Left lung (tissue), 14 donors: ENCODE measurements at places on chromosomes 2 and 18. TPM values are rescaled to one million over a fixed set of nuclear protein-coding genes. Genes with fewer than 3 reads are reported as not detected.

Gene MYL12B
- total RNA-seq, result 467 TPM

Gene NEMP2
- 9.3 TPM for total RNA-seq

Gene EMX1
- total RNA-seq, result not detected

Gene PSD4
- total RNA-seq, result 29.8 TPM

Gene RESP18
- total RNA-seq, result not detected

Gene FAM124B
- total RNA-seq, result 3.0 TPM

Gene UPP2
- total RNA-seq, result not detected

Gene GCKR
- total RNA-seq, result 0.37 TPM

Gene TTR
- total RNA-seq, result not detected

Gene GPN1
- 25.0 TPM for total RNA-seq

Gene NYAP2
- 0.55 TPM for total RNA-seq

Gene CNOT9
- total RNA-seq, result 44.1 TPM

GRCh38 chr2:430291-431040 is 142.6 kb upstream of the ALKAL2 start:
- DNase-seq, result no peak
- H3K27ac ChIP-seq, result no peak overlapping the region
- no peak overlapping the region for H3K4me3 ChIP-seq

GRCh38 chr2:191417746-191418145 is 172.5 kb downstream of the MYO1B start:
- H3K27me3 ChIP-seq, result no peaks in the 10 kb centered on the region
- peaks cover 50% of the 10 kb centered on the region for H3K36me3 ChIP-seq
- no peak for DNase-seq
- H3K4me1 ChIP-seq, result no peaks in the 10 kb centered on the region

GRCh38 chr2:234949762-234950434 is 1.9 kb upstream of the SH3BP4 start:
- no peak for DNase-seq
- H3K4me1 ChIP-seq, result peaks cover 11% of the 10 kb centered on the region
- H3K36me3 ChIP-seq, result no peaks in the 10 kb centered on the region

- H3K27me3 ChIP-seq, result no peaks in the 10 kb centered on the region
- H3K4me1 ChIP-seq, result no peaks in the 10 kb centered on the region
- H3K4me3 ChIP-seq, result no peak overlapping the region
- no peak for DNase-seq
- H3K27ac ChIP-seq, result no peak overlapping the region
Observed at GRCh38 chr18:65093346-65093745, 657.5 kb upstream of the CDH7 start.

DNA sequence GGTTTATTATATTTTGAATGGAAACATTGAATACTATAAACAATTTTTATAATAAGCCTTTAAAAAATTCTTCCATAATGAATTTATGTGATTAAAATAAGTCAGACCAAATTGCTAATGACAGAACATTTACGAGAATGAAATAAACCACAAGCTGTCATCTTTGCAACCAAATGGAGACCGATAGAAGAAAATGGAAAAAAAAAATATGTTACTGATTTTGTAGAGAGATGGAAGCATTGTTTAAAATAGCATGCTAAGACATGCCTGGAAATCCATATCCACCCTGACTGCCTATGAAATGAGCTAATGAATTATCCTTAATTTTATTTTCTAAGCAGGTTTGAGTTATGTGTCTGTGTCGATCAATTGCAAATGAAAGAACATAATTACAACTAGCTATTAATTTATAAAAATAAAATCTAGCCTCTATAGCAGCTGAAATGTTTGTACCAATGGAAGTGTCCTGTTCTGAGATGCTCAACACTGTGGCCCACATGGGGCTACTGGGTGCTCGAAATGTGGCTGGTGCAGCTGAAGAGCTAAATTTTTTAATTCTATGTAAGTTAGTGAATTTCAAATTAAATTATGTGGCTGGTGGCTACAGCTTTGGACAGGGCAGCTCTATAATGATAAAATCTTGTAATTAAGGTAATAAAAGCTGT is 832.8 kb downstream of the RNF144A start:
- no peaks in the 10 kb centered on the region for H3K27me3 ChIP-seq
- H3K4me3 ChIP-seq, result no peak overlapping the region
- DNase-seq, result no peak
- H3K4me1 ChIP-seq, result no peaks in the 10 kb centered on the region
- no peaks in the 10 kb centered on the region for H3K36me3 ChIP-seq

DNA sequence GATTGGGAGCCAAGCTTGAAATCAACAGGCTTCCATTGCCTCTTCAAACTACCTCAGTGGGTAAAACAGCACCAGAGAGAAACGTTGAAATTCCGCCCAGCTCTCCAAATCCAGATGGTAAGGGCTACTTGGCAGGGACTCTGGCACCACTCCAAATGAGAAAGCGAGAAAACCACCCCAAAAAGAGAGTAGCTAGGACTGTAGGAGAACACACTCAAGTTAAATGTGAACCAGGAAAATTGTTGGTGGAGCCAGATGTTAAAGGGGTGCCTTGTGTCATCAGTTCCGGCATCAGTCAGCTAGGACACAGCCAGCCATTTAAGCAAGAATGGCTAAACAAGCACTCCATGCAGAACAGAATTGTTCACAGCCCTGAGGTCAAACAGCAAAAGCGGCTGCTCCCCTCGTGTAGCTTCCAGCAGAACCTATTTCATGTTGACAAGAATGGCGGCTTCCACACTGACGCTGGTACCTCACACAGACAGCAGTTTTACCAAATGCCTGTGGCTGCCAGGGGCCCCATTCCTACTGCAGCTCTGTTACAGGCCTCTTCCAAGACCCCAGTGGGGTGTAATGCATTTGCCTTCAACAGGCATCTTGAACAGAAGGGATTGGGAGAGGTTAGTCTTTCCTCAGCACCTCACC is 167.3 kb downstream of the ASXL3 start:
- no peaks in the 10 kb centered on the region for H3K27me3 ChIP-seq
- H3K4me1 ChIP-seq, result no peaks in the 10 kb centered on the region
- H3K36me3 ChIP-seq, result no peaks in the 10 kb centered on the region
- DNase-seq, result peak; percentile 18
- no peak overlapping the region for H3K27ac ChIP-seq

- no peak for DNase-seq
- H3K27me3 ChIP-seq, result no peaks in the 10 kb centered on the region
- H3K27ac ChIP-seq, result no peak overlapping the region
- no peak overlapping the region for H3K4me3 ChIP-seq
- H3K36me3 ChIP-seq, result no peaks in the 10 kb centered on the region
Observed at GRCh38 chr2:230166557-230167170, 53.1 kb downstream of the SP110 start.

DNA sequence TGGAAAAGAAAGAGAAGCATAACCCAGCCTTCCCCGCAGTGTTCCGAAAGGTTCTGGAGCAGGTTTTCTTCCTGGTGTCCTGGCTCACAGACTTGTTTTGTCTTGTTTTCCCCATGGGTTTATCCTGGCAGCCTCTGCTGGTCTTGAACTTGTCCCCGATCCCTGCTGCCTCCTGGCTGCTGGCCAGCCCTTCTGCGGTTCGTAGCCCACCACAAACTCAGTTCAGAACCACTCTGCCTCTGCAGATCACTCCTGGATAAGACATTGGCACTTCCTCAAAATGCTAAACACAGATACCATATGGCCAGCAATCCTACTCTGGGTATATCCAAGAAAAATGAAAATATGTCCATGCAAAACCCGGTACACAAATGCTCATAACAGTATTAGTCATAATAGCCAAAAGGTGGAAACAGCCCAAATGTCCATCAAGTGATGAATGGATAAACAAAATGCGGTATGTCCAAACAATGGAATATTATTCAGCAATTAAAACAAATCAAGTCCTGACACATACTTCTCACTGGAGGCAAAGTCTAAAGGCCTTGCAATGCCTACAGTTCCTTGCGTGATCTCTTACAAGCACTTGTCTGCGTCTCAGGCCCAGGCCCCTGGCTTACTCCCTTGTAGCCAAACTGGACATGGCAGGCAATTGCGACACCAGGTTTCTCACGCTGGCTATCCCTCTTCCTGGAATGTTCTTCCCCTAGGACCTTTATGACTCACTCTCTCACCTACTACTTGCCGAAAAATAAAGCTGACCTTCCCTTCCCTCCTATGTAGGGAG is 28.0 kb upstream of the ARHGEF4 start:
- H3K27me3 ChIP-seq, result no peaks in the 10 kb centered on the region
- H3K36me3 ChIP-seq, result no peaks in the 10 kb centered on the region
- no peak overlapping the region for H3K4me3 ChIP-seq

DNA sequence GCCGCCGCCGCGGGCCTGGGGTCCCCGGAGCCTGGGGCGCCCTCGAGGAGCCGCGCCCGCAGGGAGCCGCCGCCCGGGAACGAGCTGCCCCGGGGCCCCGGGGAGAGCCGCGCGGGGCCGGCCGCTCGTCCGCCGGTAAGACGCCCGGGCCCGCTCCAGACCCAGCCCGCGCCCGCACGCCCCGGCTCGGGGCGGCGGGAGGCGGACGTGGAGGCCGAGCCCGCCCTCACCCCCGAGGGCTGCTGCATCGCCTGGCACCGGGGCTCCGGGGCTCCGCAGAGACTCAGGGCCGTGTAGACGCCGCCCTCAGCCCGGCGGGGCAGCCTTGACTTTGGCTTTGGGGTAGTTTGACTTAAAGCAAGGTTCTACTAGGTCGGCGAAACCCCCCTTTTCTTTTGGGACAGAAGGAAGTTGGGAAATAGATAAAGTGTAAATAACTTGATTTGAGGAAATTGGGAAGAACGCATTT is 335 bp downstream of the ERFE start:
- H3K36me3 ChIP-seq, result no peaks in the 10 kb centered on the region
- peaks cover 25% of the 10 kb centered on the region for H3K4me1 ChIP-seq

DNA sequence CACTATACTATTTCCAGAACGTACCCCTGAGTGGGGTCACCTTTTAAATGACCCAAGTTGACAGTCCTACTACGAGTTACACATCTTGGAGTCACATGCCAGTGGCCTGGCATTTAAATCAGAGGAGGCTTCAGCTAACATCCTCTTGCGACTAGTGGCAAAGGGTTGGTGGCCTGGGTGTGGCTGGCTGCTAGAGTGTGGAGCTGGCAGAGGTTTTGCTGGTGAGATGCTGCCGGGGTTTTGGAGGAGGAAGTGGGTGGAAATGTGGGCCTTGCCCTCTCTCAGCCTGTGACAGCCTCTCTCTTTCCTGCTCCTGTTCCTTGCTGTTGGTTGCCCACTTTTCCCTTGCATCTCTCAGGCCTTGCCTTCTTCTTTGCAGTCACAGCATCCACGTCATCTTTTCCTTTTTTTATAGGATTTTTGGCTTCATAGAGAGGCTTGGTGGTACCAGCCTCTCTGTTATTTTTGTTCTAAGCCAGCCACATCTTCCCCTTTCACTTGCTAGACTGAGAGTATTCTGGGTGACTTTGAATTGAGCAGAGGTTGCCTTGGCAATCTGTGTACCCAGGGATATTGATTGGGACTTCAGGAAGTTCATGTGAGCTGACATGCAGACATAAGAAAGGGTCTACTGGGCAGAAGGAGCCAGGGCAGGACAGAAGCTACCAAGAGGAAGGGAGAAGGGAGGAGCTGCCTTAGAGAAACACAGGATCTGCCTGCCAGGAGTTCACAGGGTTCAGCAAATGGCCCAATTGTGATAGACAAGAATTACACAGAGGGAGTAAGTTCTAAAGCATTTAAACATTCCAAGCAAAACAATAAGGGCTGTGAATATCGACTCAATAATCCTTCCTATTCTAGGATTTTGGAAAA is 55.4 kb downstream of the CDC42EP3 start:
- no peak overlapping the region for H3K4me3 ChIP-seq

DNA sequence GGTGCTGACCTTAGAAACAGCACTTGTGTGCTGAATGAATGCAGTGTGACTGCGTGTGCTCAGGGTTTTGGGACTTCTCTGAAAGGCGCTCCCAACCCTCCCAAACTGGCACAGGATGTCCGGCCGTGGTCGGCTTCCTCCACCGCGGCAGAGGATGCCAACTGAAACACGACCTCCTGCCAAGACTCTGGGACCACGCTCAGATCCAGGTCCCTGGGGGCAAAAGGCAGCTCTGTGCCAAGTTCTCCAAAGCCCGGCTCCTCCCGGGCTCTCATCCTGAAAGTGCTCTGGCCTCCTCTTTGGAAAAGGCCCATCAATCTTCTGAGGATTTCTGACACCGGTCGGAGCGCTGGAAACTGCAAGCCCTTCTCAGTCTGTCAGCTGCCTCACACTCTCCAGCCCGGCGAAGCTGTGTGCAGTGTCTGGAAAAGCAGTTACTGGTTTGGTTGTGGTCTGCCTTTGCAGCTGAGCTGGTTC is 32.3 kb upstream of the ZBTB7C start:
- no peak overlapping the region for H3K27ac ChIP-seq
- H3K4me3 ChIP-seq, result no peak overlapping the region
- no peaks in the 10 kb centered on the region for H3K27me3 ChIP-seq
- H3K4me1 ChIP-seq, result peaks cover 3% of the 10 kb centered on the region
- no peak for DNase-seq

- H3K4me3 ChIP-seq, result no peak overlapping the region
- no peaks in the 10 kb centered on the region for H3K27me3 ChIP-seq
- peak overlapping the region; percentile 67 for H3K27ac ChIP-seq
- H3K4me1 ChIP-seq, result peaks cover 16% of the 10 kb centered on the region
- no peak for DNase-seq
Observed at GRCh38 chr2:26274058-26274613, 29.4 kb downstream of the HADHB start.

DNA sequence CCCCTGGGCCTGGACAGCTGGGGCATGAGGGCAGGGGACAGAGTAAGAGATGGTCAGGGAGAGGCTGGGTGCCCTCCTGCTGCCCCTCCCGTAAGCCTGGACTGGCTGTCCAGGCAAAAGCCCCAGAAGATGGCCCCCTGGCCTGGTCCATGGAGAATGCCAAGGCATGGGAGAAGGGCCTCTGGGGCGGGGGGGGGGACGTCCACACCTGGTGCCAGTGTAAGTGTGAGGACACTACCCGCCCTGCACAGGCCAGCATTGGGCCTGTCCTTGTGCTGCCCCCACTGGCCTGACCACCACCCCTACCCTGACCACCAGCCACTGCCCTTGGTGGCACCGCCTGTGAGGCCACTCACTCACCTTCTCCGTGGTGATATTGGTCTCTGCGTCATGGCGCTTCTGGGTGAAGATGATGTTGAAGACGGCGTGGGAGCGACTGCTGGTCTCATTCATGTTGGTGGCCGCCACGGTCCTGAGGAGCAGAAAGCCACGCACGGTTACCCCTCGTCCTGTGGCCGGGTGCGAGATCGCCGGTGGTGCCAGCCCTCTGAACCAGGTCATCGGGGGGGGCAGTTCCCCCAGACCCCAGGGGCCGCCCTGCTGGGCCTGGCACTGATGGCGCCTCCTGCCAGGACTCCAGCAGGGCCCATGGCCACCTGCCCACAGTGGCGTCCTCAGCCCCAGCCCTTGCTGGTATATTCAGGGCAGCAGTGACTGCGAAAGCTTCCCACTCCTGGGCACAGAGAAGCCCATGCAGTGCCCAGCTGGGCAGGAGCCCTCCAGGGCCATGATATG is 35.2 kb downstream of the KIF1A start:
- H3K27me3 ChIP-seq, result peaks cover 55% of the 10 kb centered on the region
- H3K27ac ChIP-seq, result no peak overlapping the region
- H3K36me3 ChIP-seq, result no peaks in the 10 kb centered on the region
